NCI-H345 (cell line): ENCODE measurements at places on chromosomes 1 and 21.

DNA sequence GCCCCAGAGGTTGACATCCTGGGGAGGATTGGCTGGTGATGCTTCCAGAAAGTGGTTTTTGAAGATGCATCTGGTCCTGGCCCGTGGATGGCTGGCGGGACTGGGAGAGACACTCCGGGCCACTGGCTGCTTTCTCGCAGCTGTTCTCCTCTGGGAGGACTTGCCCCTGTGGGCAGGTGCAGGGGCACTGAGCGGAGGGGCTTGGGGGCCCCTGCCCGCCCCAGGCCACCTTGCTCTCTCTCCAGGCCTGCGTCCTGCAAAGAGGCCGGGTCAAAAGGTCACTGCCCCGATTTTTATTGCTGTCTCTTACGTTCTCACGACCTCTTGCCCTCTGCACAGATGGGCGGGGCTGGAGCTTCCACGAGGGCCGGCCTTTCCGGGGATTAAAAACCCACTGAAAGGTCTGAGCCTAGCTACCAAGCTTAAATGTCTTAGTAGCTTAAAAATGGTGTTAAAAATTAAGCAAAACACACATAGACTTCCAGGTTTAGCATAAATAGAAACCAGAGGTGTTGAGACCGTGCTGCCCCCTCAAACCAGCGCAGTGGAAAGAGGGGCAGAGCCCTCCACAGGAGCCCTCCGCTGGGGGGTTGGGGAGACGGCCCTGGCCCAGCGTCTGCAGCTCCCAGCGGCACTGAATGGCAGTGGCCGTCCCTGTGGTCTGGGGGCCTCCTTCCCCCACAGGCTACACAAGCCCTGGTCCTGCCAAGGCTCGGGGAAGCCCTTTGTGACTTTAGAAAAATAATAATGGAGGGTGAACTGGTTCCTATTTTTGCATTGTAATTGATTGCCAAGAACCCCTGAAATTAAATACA, 43.9 kb downstream of the SKI start:
- no peak for DNase-seq

DNA sequence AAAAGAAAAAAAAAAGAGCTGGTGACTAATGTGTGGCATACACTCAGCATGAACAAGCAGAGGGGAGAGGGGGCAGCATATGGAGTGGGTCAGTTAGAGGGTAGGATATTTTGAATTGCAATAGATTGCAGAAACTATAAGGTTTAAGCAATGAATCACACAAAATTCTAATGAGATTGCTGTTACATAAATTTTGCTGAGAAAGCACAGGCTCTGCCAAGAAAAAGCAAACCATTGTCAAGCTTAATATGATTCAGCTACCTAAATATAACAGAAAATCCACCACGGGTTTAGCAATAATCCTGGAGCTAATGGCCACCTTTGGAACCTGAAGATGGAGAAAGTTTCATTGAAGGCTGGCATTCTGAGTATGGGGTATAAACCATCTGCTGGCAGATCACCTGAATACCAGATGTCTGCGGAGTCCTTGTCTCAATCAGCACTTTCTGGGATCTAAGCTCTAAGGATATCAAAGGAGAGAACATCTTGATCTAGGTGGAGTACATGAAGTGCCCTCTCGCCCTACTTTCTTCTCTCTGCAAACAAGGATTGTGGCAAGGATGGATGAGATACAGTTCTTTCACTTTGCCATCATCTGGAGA, 30.3 kb upstream of the ANGPTL7 start:
- DNase-seq, result no peak

DNA sequence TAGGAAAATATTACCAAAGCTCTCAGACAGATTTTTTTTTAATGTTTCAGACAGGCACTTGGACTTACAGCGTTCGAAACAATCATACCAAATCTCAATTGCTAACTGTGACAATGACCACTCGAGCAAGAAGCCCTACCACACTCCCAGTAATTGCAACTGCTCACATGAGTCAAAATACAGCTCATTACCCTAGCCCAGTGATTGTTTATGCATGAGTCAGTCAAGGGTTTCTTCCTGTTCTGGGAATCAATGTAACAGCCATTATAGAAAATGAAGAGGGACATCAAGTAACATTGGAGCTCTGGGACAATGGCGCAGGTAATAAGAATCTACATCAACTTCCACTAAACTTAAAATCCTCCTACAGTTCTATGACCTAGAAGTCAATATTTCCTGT, 56.1 kb upstream of the SH3GLB1 start:
- no peak for DNase-seq

- no peak for DNase-seq
Observed at GRCh38 chr1:234313171-234313570, 60.1 kb upstream of the COA6 start.

DNA sequence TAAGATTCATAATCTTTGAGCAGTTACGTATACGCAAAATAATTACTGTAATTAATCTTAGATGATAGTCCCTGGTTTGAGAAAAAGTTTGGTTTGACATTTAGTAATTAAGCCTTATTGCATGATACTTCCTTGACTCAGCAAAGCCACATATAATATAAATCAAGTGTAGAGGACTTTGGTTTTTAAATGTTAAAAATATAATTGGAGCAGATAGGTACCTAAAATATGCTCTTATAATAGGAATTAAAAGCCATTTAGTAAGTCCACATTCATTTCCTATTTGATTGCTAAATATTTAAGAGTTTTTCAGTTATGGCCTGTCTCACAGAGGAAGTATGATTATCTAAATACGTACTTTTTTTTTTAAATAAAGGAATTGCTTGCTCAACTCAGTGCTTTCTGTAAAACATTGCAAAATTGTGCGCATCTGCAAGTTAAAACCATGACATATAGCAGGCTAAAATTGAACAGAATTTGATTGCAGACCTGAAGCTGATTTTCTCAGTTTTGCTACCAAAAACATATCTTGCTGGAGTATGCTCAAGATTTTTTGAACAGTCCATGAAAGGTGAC, 20.4 kb downstream of the RPE65 start:
- DNase-seq, result no peak

DNA sequence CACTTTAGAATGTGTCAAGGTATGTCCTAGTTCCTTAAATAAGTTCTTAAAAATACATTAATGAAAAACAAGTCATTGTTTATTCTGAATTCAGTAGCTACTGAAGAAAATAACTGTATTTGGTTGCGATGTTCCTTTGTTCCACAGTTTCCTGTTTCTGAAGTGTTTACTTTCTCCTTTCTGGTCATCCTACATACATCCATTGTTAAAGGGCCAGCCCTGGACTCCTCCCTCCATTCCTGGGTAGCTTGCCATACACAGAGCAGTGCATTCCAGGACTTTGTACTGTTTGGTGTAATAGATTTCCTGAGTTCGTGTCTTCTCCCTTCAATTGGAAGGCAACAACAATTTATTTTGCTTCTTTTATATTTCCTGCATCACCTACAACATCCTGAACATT, 845.4 kb upstream of the CXADR start:
- no peak for DNase-seq

DNA sequence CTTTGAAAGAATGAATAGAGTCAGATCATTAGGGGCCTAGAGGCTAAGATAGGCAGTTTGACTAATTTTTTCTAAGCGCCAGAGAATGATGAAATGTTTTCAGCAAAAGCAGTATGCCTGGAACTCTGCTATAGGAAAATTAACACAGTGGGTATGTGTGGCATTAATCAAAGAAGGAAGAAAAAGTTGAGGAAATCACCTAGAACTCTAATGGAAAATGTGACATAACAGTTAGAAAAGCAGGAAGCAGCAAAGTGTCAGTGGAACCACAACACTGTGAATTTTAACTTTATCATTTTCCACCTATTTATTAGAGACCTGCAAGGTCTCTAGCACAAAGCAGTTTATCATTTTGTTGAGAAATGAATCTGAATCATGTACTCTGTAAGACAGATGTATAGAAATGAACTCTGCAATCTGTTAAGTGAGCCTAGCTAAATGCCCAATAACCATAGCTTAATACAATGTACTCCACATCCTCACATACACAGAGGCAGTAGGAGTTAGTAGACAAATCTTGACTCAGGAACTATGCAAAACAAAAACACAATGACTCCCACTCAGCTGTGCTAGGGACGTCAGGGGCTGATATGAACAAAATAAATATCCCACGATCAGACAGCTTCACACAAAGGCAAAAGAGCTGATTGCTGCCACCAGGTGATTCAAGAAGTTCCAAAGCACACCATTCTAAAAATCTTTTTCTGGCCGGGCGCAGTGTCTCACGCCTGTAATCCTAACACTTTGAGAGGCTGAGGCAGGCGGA, 500.7 kb upstream of the NFIA start:
- DNase-seq, result no peak
